Stimulated activated CD4-positive, alpha-beta T cell treated with anti-CD3 and anti-CD28 coated beads, Interleukin-1b, Interleukin-23, amount 100 ng/mL, for 24 hours (primary cell): ENCODE measurements at places on chromosomes 2 and 18.
A peak's percentile ranks its signal among the peaks of the same experiment; 100 is the strongest.

DNA sequence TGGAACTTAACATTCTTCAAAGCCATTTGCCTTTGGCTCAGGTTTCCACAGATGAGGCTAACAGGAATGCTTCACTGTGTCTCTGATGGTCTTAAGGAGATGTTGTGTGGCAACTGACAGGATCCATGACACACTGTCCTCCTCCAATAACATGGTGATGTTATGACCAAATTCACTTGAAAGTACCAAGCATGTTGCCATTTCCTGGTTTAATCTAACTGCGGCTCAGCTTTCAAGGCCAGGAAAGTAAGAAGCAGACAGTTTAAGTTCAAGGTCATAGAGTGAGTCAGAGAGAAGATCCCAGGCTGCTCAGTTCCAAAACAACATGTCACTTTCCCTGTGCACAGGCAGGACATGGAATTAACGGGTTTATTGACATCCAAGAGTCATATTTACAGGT is 513.6 kb downstream of the STK39 start:
- DNase-seq = no peak

GRCh38 chr2:200534572-200534971 is 8.6 kb downstream of the SGO2 start:
- no peak for DNase-seq

DNA sequence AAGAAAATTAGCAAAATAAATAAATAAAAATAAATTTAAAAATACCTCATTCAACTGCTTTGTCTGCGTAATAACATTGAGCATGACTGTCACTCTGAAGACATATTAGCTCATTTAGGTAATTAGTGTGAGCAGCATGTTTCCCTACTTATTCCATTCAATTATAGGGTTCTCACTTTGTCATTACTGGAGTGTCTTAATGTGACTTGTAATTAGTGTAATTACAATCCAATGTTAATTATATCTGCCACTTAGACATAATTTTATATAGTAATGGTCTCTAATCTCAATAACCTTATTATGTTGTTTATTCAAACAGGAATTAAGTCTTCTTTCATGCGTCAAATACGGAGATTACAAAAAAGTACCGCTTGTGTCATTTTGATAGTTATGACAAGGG is 893.9 kb upstream of the ACVR2A start:
- DNase-seq = no peak

DNA sequence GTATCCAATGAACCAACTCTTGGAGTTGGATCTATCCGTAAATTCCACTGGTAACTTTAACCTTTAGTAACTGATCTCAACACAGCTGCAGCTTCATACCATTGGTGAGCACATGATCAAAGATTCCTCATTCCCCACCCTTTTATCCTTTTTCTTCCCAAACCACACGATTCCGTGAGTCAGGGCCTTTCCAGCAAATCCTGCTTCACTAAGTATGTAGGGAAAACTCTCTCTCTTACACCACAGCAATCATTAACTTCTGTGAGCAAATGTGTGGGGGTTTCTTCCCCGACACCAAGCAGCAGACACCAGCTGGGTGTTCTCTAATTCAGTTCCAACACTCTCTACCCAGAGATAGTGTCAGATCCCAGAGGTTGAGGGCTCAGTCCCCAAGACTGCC is 23.5 kb downstream of the ELP2 start:
- no peak for DNase-seq

DNA sequence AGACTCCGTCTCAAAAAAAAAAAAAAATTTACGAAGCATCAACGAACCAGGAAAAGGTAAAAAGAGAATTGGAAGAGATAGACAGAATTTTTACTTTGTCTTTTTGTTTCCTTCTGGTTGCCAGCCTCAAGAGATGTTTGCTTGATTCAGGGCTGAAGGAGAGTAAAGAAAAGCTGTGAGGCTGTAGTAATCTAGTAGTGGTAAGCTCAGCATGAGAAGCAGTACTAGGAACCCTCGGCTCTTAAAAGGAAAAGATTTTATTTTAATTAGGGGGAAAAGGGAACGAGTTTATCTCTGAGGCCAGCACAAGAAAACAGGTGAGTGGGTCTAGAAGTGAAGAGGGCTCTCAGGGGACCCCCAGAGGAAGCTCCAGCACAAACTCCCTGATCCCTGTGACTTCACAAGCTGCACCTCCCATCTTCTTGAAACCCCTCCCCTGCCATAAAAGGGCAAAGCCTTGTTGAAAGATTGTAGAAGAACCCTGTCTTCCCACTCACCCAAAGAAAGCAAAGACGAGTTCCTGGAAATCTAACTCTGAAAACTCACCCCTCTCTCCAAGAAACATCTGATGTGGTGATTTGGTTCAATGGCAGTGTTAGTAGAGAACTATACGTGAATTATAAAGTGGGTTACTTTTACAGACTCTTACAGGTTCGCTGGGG is 8.6 kb downstream of the RBMS1 start:
- DNase-seq = no peak

DNA sequence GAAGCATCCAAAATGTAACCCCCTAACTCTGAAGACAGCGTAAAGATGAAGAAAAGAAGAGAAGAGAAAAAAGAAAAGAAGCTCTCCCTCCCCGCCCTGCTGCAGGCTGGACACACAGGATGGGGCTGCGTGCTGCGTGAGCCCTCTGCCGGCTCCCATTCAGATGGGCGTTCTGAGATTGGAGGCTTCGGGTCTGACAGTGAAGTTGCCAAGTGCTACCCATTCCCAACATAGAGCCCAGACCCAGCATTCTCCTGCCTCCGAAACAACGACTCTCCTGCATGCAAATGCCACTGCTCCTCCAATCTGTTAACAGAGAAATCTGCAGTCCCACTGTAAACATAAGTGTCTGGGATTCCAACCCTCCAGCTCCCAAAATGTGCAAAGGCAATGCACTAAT is 234.9 kb downstream of the BCL11A start:
- DNase-seq = no peak

DNA sequence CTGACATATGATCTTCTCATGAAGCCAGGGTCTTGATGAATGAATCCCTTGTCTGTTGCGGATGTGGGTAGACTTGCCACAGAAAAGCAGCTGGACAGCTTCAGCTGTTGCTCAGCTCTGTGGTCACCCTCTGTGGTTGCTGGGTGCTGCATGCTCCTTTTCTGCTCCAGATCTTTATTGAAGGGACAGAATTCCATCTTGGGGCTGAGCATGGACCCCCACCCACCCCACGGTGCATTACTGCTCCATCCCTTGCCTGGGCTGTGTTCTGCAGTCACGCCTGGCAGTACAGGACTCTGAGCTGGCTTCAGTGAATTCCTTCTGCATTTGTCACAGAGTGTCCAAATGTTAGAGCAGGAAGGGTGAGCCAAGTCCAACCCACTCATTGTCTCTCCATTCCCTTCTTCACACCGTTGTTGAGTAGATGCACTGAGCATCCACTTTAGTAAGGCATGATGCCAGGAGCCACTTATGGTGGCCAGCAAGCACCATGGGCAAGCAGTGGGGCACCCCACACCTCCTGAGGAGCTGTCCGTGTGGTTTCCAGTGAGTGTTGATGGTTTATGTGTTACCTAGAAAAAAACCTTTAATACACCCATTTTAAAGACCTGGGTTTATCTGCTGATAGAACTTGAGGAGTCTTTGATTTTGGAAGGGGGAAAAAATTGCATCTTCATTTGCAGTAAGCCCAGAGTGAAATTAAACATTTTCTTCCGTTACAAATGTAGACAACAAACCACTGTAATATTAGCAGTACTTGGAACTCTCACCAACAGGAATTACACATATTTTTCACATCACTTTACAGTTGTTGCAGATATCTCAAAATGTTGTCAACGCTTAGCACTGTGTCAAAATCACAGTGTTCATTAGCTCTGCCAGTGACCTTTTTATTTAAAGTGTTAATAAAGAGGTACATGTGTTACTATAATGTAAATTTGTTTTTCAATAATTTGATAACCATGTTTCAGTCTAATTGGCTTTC is 14.7 kb upstream of the ITGB6 start:
- DNase-seq = no peak

- no peak for DNase-seq
These were observed 13.1 kb downstream of the PCARE start for GRCh38 chr2:29061176-29061575.

DNA sequence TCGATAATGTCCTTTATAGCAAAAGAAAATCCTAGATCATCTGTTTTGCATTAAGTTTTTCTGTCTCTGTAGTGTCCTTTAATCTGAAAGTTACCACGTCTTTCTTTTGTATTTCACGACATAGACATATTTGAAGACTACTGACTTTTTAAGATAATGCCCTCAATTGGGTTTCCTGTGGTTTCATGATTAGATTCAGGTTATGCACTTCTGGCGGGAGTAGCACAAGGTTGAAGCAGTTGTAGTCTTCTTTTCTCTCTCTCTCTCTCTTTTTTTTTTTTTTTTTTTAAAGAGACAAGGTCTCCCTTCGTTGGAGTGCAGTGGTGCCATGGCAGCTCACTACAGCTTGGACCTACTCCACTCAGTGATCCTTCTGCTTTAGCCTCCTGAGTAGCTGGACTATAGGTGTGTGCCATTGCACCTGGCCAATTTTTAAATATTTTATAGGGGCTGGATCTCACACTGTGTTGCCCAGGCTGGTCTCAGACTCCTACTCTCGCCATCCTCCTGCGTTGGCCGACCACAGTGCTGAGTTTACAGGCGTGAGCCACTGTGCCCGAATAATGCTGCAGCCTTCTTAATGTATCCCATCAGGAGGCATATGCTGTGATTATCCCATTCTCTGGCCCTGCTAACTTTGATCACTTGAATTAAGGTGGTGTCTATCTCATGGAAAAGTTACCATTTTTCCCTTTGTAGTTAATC is 3.9 kb downstream of the INPP4A start:
- DNase-seq = no peak

DNA sequence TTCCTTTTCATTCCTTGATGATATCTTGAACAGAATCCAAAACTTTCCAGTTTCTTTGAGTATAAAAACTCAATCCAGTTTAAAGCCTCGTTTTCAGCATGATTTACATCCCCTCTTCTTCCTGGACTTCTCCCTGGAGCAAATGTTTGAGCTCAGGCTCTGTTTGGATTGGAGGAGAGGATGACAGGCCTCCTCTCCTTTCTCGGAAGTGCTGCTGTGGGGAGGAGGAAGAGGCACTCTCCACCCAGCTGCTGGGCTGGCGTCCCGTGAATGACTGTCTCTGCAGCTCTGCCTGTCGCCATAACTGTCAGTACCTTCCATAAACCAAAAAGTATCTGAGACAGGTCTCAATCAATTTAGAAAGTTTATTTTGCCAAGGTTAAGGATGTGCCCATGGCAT is 238.2 kb upstream of the AGAP1 start:
- no peak for DNase-seq

DNA sequence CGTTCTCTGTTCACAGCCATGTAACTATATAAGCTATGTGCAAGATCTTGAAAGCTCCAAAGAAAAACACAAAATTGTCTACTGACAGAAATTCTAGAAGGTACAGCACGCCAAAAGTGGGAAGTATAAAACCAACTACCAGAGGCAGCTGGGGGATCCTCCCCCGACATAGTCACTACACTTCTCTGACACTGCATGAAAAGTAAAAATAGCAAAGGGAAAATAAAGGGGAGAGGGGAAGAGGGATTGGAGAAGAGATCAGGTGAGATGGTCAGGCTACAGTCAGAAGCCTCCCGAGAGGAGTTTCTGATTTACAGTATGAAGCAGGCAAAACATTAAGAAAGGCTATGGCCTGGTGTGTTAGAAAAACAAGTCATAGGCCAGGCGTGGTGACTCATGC is 39.8 kb upstream of the PCBP1 start:
- DNase-seq = no peak

- no peak for DNase-seq
These were observed 263.6 kb downstream of the DYSF start for GRCh38 chr2:71716697-71717624.

- no peak for DNase-seq
These were observed 2.4 kb upstream of the POU3F3 start for GRCh38 chr2:104851291-104852089.

DNA sequence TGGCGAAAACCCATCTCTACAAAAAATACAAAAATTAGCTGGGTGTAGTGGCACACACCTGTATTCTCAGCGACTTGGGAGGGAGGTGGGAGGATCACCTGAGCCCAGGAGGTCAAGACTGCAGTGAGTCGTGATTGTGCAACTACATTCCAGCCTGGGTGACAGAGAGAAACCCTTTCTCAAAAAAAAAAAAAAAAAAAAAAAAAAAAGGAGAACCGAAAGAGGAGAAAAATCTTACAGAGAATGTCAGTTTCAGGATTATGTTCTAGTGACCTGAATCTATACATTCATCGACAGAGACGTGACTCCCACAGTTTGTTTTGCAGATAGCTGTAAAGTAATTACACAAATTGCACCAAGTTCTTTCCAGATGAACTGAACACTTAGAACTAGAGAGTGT is 187.8 kb downstream of the FTCDNL1 start:
- DNase-seq = no peak

- DNase-seq = peak; percentile 6
These were observed 35.0 kb downstream of the RTN4 start for GRCh38 chr2:55014962-55015939.

- no peak for DNase-seq
These were observed 36.6 kb downstream of the FEZ2 start for GRCh38 chr2:36561237-36561944.

DNA sequence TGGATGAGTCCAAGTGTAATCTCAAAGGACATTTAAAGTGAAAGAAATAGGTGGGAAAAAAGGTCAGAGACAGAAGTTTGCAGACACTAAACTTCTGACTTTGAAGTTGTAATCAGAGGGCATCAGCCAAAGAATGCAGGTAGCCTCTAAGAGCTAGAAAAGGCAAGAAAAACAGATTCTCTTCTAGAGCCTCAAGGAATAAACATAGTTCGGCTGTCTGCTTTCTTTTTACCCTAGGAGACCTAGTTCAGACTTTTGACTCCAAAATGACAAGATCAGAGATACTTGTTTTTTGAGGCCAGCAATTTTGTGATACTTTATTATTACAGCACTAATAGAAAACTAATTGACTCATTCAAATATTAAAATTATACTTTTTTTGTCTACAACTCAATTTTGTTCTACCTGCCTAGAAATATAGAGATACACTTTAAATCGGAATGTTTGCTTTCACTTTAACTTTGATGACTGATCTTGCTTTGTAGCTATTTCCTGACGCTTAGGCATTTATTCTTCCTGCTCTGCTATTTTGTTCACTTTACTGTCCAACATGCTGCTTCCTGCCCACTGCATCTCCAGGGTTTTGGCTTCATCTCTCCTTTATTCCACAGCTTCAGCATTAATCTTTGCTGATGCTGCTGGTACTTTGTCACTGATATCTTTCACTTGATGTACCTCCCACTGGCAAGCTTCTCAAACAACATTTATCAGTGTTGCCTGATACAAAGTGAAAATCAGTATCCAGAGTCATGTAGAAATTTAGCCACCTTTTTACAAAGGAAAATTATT is 272.5 kb downstream of the DSEL start:
- no peak for DNase-seq

GRCh38 chr18:46046126-46046525 is 25.9 kb downstream of the PSTPIP2 start:
- no peak for DNase-seq
